ENCODE measurements at places on chromosomes 2 and 18.

GRCh38 chr2:1551905-1552304 lies 138.6 kb downstream of the TPO start:
- DNase-seq: no peak

DNA sequence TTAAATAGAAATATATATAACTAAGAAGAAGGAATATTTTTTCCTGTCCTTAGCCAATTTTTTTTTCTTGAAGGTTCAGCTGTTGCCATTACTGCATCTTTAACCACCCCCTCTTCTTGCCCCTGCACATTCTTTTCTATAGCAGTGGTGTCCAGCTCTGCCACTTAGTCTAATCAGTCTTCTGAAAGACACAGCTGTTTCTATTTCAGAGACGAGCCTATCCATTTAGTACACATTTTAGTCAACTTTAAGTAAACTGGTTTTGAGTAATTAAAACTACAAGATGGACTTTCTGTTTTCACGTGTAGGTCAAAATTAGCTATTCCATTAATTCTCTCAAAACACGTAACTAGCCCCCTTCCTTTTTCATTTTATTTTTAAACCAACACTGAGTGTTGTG lies 21.0 kb downstream of the SPOPL start:
- no peak for DNase-seq

DNA sequence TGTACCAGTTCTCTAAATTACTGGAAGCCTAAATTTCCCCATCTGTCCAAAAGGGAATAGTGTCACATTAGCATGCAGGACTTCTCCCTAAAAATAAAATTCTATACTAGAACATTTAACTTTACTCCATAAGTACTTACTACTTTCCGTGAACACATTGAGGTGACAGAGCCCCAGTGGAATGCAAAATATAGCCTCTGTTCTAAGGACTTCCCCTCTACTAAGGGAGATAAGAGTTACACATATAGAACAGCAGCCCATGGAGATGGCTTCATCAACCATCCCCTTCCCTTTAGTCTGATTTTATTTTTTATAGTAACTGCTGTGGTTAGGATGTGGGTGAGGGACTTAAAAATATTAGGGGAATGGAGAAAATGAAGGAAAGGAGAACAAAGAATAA lies 68.9 kb upstream of the STPG4 start:
- DNase-seq: no peak

- DNase-seq: no peak
Measured at GRCh38 chr2:138171244-138171643, 207.0 kb downstream of the HNMT start.

GRCh38 chr2:56347881-56348280 lies 164.1 kb downstream of the CCDC85A start:
- no peak for DNase-seq

DNA sequence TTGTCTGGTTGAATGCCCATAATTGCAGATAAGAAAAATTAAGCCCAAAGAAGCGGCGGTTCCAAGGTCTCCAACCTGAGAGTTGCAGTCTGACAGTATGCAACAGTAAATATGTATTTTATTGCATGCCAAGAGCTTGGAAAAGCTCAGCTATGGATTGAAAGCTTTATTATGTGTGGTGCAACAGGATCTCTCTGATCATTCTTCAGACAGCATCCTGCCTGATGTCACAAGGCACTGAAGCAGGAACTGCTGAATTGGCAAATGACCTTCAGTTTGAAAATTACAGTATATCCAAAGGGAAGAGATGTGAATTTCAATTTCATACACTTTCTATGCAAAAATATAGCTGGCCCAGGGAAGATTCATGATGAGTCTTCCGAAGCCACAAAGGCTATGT lies 42.5 kb downstream of the DOCK10 start:
- no peak for DNase-seq

- DNase-seq: no peak
Measured at GRCh38 chr18:13676471-13676870, 49.9 kb downstream of the FAM210A start.

GRCh38 chr18:28030458-28030857 lies 146.5 kb downstream of the CDH2 start:
- DNase-seq: no peak

DNA sequence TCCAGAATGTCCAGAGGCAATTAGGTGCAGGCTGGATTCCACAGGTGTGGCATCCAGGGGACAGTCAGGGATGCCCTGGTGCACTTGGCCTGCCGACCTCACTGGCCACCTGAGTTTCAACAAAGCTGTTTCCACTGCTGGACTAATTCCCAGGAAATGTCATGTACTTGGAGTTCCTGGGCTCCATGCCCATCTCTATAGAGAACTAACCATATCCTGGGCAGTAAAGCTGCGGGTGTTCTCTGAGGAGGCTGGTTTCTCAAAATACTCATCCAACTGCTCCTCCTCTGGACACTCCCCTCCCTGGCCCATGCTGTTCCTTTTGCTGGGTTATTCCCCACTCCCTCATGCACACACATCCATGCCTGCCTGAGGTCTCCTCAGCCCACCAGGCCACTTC lies 161.9 kb upstream of the SKOR2 start:
- DNase-seq: no peak

GRCh38 chr2:42449163-42450087 lies 44.4 kb downstream of the KCNG3 start:
- no peak for DNase-seq

GRCh38 chr18:43596105-43596712 lies 318.9 kb upstream of the SYT4 start:
- DNase-seq: no peak

DNA sequence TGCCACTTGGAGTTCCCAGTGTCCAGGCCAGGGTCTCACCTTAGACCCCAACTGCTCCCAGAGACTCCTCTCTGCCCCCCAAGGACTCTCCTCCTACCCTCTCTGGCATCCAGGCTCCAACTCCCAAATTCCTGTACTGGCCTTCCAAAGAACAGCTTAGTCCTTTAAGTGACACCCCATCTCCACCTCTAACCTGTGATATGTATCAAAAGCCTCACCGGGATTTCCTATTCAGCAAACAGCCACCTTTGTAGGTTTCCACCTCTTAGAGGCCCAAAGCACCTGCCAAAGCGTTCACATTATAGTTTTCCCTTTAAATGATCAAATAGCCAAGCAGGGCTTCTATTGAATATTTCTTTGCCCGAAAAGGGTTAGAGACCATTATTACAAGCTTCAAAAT lies 2.7 kb upstream of the COPS8 start:
- DNase-seq: no peak

GRCh38 chr2:74328074-74328473 lies 15.1 kb downstream of the SLC4A5 start:
- DNase-seq: no peak

- DNase-seq: no peak
Measured at GRCh38 chr18:13558124-13558523, 168.2 kb downstream of the FAM210A start.

DNA sequence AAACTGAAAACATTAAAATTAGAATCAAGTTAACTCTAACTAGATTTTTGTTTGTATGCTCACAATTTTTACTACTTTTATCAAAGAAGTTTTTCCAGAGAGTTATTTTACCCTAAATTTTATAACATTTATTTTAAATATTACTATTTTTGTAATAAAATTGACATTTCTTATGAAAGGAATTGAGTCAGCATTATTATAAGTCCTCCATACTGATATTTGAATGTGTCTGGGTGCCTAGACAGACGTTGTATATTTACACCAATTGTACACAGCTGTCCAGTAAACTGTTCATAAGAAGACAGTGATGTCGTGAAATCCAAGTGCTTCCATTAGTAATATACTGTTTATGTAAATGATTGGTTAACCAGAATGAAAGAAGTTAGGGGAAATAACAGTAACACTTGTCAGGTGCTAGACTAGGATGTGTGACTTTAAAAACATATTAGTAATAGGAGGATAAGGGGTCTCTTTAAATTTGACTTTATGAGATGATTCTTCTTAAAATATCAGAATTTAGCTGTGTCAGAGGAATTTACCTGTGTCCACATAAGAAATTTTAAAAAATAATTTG lies 73.7 kb downstream of the TANK start:
- DNase-seq: no peak
